ENCODE measurements at places on chromosomes 5 and 9.

DNA sequence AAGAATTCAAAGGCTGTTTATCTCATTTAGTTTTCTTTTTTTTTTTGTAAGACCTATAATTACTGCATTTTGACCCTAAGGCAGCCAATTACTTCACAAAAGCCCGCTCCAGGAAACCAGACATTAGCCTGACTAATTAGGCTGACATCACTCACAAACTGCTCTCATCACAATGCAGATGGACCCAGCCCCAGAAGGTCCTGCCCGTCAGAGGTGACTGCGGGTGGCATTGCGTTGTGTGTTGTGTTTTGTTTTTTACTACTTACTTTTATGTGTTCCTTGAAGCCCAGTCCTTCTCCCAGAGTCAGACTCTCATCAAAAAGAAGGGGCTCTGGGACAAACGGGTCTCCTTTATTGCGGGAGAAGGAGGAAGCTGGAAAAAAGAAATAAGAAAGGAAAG is 172.2 kb downstream of the HSD17B3 start:
- no peak overlapping the region for H3K4me3 ChIP-seq
- H3K27ac ChIP-seq = no peak overlapping the region
- peaks cover 6% of the 10 kb centered on the region for H3K4me1 ChIP-seq
- H3K27me3 ChIP-seq = no peaks in the 10 kb centered on the region

DNA sequence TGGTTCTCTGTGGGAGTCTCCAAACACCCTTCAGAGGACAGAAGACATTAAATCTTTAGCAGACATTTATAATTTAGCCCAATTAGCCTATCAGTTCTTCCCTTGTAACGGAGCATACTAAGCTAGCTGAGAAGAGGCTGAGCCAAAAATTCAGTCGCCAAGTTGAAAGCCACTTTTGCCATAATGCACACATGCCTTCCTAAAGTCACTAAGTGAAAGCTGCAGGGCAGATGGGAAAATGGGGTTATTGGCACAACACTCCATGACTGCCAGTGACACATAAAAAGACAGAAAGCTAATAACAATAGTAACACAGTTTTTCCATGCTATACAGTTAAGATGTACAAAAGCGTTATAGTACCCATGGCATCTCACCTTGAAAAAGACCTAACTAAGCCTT is 176.2 kb downstream of the DIRAS2 start:
- no peaks in the 10 kb centered on the region for H3K4me1 ChIP-seq
- H3K27ac ChIP-seq = no peak overlapping the region
- H3K4me3 ChIP-seq = no peak overlapping the region
- no peak for DNase-seq
- H3K27me3 ChIP-seq = no peaks in the 10 kb centered on the region

DNA sequence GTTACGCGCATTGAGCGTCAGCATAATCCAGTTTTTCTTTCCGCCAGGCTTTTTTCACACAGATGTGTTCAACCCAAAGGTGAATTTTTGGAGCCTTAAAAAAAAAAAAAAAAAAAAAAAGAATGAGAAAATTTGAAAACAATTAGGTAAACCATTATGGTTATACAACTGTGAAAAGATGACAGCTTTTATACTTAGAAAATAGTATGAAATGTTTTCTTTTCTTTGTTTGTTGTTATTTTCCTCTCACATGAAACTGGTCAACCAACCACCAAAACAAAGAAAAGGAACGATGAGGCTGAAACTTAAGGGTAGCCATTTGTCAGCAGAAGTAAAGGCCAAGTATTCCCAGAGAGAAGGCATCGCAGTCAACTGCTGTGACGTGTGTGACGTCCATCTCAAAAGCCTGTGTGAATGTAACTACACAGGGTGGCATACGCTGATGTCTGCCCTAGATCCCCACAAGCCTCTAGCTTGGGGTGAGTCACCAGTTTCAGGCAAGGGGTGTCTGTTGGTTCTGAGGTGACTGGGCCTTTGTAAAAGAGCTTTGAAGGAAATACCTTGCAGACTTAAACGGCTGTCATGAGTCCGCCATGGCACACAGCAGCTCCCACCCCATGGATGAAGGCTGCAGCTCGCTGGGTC is 182.9 kb downstream of the AOPEP start:
- no peak for DNase-seq
- peaks cover 41% of the 10 kb centered on the region for H3K4me1 ChIP-seq
- H3K36me3 ChIP-seq = no peaks in the 10 kb centered on the region
- no peak overlapping the region for H3K4me3 ChIP-seq

DNA sequence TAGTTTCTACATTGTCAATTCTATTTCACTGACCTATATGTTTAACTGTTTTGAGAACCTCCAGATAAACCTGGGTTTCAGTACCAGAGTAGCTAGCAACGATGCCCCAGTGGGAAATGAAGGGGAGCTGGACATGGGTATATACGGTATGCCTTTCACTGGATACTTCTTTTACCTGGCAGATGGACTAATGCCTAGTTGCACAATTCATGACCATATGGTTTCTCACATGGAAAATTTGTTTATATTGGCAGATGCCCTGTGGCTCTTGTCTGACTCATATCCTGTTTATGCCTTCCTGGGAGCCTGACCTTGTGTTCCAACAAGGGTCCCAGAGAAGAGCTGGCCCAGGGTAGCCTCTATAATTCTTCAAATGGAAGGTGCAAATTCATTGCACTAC is 144.1 kb downstream of the MAT2B start:
- H3K4me3 ChIP-seq = no peak overlapping the region
- H3K27me3 ChIP-seq = no peaks in the 10 kb centered on the region
- no peak overlapping the region for H3K27ac ChIP-seq
- DNase-seq = no peak
- no peaks in the 10 kb centered on the region for H3K36me3 ChIP-seq
- H3K4me1 ChIP-seq = no peaks in the 10 kb centered on the region

- H3K27ac ChIP-seq = peak overlapping the region; percentile 36
- no peaks in the 10 kb centered on the region for H3K36me3 ChIP-seq
- DNase-seq = no peak
- H3K27me3 ChIP-seq = no peaks in the 10 kb centered on the region
- no peak overlapping the region for H3K4me3 ChIP-seq
- peaks cover 97% of the 10 kb centered on the region for H3K4me1 ChIP-seq
Measured at GRCh38 chr9:95035846-95036245, 281.7 kb downstream of the FANCC start.

GRCh38 chr9:93247099-93247865 is 63.3 kb downstream of the WNK2 start:
- no peaks in the 10 kb centered on the region for H3K27me3 ChIP-seq
- H3K27ac ChIP-seq = no peak overlapping the region
- no peak overlapping the region for H3K4me3 ChIP-seq
- no peaks in the 10 kb centered on the region for H3K4me1 ChIP-seq

- no peaks in the 10 kb centered on the region for H3K36me3 ChIP-seq
- no peaks in the 10 kb centered on the region for H3K27me3 ChIP-seq
- no peaks in the 10 kb centered on the region for H3K4me1 ChIP-seq
- H3K4me3 ChIP-seq = no peak overlapping the region
- no peak overlapping the region for H3K27ac ChIP-seq
Measured at GRCh38 chr5:150560401-150561191, 52.7 kb downstream of the NDST1 start.

GRCh38 chr9:131370638-131371037 is 23.2 kb upstream of the PRRC2B start:
- H3K27ac ChIP-seq = no peak overlapping the region
- DNase-seq = no peak
- no peaks in the 10 kb centered on the region for H3K27me3 ChIP-seq
- no peaks in the 10 kb centered on the region for H3K36me3 ChIP-seq
- peaks cover 13% of the 10 kb centered on the region for H3K4me1 ChIP-seq
- H3K4me3 ChIP-seq = no peak overlapping the region

DNA sequence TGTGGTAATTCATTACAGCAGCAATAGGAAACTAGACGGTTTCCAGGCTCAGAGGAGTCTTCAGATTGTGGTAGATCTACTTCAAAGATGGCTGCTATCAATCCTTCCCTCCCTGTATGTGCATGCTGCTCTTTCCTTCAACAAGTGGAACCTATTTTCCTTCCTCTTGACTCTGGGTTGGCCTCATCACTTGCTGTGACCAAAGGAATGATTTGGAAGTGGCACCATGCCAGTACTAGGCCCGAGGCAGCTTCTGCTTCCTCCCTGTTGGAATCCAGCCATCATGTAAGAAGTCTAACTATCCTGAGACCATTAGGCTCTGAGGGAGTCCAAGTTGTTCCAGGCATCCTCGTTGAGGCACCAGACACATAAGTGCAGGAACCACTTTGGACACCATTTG is 46.5 kb upstream of the MCTP1 start:
- no peak overlapping the region for H3K27ac ChIP-seq
- H3K4me1 ChIP-seq = no peaks in the 10 kb centered on the region
- no peak for DNase-seq
- H3K4me3 ChIP-seq = no peak overlapping the region
- no peaks in the 10 kb centered on the region for H3K27me3 ChIP-seq
- no peaks in the 10 kb centered on the region for H3K36me3 ChIP-seq

GRCh38 chr5:152403046-152403445 is 2.0 kb downstream of the NMUR2 start:
- H3K4me1 ChIP-seq = no peaks in the 10 kb centered on the region
- H3K36me3 ChIP-seq = no peaks in the 10 kb centered on the region
- H3K27me3 ChIP-seq = no peaks in the 10 kb centered on the region
- no peak overlapping the region for H3K27ac ChIP-seq

DNA sequence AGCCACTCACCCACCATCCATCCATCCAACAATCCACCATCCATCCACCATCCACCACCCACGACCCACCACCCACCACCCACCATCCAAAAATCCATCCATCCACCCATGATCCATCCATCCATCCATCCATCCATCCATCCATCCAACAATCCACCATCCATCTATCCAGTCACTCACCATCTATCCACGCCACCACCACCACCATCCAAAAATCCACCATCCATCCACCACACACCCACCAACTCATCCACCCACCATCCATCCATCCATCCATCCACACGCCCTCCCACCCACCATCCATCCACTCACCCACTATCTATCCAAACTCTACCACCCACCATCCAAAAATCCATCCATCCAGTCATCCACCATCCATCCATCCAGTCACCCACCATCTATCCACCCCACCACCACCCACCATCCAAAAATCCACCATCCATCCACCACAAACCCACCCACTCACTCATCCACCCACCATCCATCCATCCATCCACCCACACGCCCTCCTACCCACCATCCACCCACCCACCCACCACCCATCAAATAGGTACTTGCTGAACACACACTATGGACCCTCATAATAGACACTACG is 9.0 kb downstream of the DPH7 start:
- no peaks in the 10 kb centered on the region for H3K4me1 ChIP-seq
- DNase-seq = no peak
- peaks cover 12% of the 10 kb centered on the region for H3K36me3 ChIP-seq
- H3K27ac ChIP-seq = no peak overlapping the region
- no peak overlapping the region for H3K4me3 ChIP-seq

GRCh38 chr5:14110680-14111079 is 32.5 kb upstream of the TRIO start:
- no peaks in the 10 kb centered on the region for H3K36me3 ChIP-seq
- H3K4me3 ChIP-seq = no peak overlapping the region
- DNase-seq = no peak
- no peaks in the 10 kb centered on the region for H3K27me3 ChIP-seq
- H3K27ac ChIP-seq = no peak overlapping the region
- peaks cover 7% of the 10 kb centered on the region for H3K4me1 ChIP-seq

DNA sequence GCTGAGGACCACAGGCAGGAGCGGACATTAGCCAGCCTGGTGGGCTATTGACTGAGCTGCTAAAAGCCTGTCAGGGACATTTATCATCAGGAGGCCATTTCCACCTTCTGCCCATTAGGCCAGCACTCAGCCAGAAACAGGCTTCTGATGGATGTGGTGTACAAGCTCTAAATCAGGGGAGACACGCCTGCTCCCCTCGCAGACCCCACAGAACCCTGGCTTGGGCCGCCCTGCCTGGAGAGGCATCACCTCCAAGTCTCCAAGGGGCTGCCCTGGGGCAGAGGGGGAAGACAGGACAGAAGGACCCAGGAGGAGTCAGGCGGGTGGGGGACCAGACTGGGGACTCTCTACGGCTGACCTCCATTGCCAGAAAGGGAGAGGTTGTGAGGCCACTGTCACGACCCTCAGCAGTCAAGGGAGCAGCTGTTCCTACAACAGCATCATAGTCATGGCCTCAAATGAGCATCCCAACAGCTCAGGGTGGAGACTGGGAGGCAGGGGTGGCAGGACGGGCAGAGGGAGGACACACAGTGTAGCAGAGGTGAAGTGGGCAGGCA is 24.0 kb upstream of the TRIM14 start:
- H3K36me3 ChIP-seq = no peaks in the 10 kb centered on the region
- H3K4me1 ChIP-seq = no peaks in the 10 kb centered on the region
- no peak overlapping the region for H3K4me3 ChIP-seq
- DNase-seq = peak; percentile 55
- no peaks in the 10 kb centered on the region for H3K27me3 ChIP-seq

- H3K4me1 ChIP-seq = no peaks in the 10 kb centered on the region
- no peak for DNase-seq
- no peaks in the 10 kb centered on the region for H3K27me3 ChIP-seq
- no peak overlapping the region for H3K4me3 ChIP-seq
- H3K36me3 ChIP-seq = no peaks in the 10 kb centered on the region
Measured at GRCh38 chr9:118652258-118652657, 717.0 kb downstream of the BRINP1 start.

GRCh38 chr5:154288145-154288544 is 97.6 kb downstream of the GALNT10 start:
- H3K27ac ChIP-seq = peak overlapping the region; percentile 77
- H3K27me3 ChIP-seq = no peaks in the 10 kb centered on the region
- peak; percentile 85 for DNase-seq
- no peaks in the 10 kb centered on the region for H3K36me3 ChIP-seq
- H3K4me3 ChIP-seq = no peak overlapping the region

DNA sequence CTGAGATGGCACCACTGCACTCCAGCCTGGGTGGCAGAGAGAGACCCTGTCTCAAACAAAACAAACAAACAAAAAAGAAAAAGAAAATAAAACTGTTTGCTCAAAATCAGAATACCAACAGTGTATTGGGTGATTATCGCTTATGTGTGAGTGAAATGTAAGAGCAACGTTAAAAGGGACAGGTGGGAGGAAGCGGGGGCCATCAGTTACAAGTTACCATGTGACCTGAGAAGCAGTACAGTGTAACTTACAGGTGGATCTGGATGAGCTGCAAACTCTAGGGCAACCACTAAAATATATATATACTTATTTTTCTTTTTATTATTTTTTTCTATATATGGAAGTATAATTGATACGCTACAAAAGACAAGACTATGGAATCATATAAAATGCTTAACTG is 93.4 kb downstream of the KCNT1 start:
- DNase-seq = no peak
- no peaks in the 10 kb centered on the region for H3K36me3 ChIP-seq
- no peaks in the 10 kb centered on the region for H3K4me1 ChIP-seq
- no peaks in the 10 kb centered on the region for H3K27me3 ChIP-seq
- no peak overlapping the region for H3K27ac ChIP-seq

GRCh38 chr5:133445744-133446143 is 166.6 kb downstream of the FSTL4 start:
- no peak overlapping the region for H3K27ac ChIP-seq
- H3K27me3 ChIP-seq = no peaks in the 10 kb centered on the region
- H3K4me3 ChIP-seq = no peak overlapping the region
- H3K36me3 ChIP-seq = no peaks in the 10 kb centered on the region
- H3K4me1 ChIP-seq = no peaks in the 10 kb centered on the region
